ENCODE measurements at places on chromosomes 11 and 22.
A peak's percentile ranks its signal among the peaks of the same experiment; 100 is the strongest.

DNA sequence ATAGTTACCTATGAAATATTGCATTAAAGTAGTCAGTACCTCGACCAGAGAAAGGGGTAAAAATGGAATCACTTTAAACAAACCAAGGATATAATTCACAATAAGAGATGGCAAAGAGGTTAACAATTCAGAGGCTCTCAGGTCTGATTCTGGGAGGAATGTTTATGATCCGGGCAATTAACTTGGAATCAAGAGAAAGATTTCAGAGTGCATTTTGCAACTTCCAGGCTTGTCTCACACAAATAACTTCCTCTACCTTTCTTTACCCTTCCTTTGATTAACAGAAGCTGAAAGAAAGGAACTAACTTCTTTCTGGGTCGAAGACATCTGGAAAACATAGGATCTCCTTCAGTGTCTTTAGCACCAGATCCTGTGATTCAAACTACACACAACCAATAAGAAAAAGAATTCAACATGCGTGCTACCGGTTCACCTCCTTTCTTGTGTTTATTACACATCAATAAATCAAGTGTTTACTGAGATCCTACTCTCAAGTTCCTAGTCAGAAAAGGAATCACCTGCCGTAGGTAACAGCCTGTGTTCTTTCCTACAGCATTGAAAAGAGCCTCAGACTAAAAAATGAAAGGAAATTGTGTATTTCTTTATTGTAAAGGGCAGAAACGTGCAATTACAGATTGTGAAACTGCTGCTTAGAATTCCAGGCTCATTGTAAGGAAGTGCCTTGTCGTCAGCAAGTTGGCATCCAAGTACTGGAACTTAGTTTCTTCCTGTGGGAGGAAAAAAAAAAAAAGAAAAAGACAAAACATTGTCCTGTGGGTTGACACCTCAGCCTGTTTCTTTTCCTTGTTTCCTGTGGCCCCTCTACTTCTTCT, 29.5 kb downstream of the CARD18 start:
- DNase-seq, result no peak

GRCh38 chr22:30483169-30483568, 11.4 kb upstream of the SEC14L3 start:
- DNase-seq, result no peak

- DNase-seq, result no peak
Observed at GRCh38 chr22:24693379-24693778, 81.1 kb downstream of the PIWIL3 start.

GRCh38 chr22:26377170-26377830, 51.8 kb upstream of the ASPHD2 start:
- peak; percentile 52 for DNase-seq

DNA sequence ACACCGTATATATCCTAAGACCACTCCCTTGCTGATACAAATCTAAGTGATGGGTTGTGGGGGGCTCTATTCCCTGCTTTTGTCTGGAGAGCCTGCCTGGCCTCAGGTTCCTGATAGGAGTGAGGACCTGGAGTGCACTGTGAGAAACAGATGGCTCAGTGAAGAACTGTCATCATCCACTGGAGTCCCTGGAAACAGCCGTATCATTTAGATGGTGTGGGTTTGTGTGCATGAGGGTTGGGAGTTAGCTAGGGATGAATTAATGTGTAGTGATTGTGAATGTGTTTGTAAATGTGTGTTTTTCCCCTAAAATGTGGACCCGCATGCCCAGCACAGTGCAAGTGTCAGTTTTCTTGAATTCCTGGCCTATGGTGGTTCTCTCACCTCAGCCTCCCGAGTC, 111.6 kb downstream of the CRYBB2 start:
- DNase-seq, result no peak

DNA sequence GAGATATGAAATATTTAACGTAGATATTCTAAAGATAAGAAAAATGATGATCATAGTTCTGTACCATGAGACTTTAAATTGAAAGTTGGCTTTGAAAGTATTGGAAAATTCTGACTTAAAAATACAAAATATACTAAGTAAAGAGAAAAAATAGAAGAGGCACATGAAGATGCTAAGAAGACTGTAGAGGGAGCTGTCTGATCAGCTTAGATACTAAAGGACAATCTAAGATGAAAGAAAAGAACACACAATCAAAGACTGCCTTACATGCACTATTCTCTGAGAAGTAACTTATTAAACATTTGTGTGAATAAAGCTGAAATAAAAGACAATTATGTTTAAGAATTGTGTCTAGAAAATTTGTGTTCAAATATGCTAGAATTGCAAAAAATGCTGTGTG, 55.1 kb downstream of the RBMXL2 start:
- DNase-seq, result peak; percentile 60

GRCh38 chr11:86374586-86374985, at the start of gene CCDC81:
Gene CCDC81, plus strand, starts transcription at chr11:86374887. Its CDS starts 277 bp downstream, at chr11:86375164.
- no peak for DNase-seq

DNA sequence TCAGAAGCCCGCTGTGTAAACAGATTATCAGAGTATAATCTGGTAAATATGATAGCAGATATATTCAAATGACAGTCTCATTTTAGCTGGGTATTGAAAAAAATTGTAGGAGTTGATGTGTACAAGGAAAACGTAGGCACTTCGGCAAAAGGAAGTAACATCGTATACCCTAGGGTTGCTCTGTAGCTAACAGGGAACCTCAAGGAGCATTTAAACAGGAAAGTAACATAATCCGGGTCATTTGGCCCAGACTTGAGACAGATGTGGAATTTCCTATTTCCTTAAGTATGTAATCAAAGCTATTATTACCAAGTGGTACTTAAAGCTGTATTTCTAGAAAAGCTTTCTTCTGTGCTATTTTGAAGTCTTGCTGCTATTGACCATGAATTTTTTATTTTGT, 215.6 kb downstream of the DDX10 start:
- DNase-seq, result no peak

DNA sequence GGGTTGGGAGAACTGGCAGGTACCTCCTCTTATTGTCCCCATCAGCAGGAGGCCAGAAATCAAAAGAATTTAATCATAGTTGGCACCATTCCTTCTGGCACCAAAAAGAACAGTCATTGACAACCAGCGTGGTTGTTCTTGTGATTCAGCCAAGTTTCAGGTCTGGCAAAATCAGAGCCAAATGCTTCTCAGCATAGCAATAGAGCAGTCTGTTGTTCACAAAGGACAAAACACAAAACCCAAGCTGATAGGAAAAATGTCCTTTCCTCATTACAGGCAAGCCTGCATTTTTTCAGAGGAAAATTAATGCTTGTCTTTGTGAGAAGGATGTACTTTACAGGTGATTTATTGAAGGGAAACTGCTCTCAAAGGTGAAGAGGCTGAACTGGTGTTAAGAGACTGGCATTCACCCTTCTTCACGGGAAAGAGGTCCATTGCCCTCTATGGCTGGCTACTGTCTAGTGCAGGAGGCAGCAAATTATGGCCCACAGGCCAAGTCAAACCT, 241.8 kb upstream of the ARHGAP42 start:
- peak; percentile 4 for DNase-seq
